Right lobe of liver (tissue), 6 donors: ENCODE measurements at places on chromosomes 13 and 19.

DNA sequence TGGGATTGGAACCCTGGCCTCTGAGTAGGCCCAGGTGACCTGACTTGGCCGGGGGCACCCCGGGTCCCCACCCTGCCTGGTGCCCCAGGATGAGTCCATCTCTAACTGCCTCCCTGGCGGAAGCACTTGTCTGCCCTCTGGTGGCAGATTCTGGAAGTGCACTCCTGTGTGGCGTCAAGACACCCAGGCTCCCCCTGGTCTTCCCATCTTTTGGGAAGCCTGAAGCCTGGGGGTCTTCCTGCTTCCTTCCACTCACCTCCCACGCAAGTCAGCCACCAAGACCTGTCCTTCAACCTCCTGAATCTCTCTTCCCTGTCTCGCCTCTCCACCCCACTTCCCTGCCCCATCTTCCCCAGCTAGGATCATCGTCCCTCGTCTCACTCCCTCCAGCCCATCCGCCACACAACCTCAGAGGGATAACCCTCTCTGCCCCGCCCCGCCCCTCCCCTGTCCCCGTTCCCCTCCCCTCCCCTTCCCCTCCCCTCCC lies 7.4 kb downstream of the RABAC1 start:
- DNase-seq = peak; percentile 81

GRCh38 chr13:52599037-52599847 lies 43.0 kb upstream of the HNRNPA1L2 start:
- DNase-seq = no peak

DNA sequence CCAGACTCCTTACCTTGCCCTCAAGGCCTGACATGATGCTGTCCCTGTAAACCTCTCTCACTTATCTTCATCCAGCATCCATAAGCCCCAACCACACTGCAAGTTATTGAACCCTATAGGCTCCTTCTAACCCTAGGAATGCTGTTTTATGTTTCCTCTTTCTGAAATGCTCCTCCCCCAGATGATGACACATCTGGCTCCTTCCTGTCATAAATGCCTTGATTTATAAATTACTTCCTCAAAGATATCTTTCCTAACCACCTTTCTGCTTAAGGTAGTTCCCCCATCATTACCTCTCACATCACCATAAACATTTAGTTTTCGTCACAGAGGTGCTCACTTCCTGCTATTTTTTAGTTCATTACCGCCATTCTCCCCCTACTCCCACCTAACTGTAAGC lies 12.3 kb downstream of the RUBCNL start:
- no peak for DNase-seq

DNA sequence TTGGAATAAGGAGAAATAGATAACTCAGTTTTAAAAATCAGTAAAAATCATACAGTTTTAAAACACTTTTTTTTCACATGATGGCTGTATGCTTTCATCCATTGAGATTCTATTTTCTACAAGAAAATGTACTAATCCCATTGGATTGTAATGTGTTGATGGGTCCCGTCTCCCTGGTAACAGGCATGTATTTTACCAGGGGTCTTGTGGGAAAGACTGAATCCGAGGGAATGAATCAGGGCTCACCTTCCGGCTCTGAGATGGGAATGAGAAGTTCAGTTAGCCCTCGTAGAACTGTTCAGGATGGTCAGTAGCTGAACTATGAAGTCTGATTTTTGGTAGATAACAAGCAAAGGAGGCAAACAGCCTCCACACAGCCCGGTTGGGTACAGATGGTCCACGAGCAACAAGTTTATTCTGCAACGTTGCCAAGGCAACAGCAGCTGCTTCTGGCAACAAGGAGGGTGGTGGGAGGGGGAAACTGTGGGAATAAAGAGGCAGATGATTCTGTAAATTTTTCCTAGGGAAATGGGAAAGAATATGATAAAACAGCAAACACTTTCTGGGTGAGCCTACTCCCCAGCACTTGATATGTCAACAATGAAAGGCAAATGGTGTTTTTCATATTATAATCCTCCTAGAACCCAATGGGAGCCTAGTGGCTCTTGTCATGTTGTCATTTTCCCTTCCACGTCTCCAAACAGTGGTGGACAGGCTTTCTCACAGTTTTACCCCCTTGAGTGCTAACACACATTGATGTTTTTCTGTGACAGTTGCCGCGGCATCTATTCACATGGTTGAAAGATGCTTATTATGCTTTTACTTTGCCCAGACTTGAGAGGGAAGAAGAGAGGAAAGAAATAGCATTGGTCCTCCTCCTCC lies 12.4 kb upstream of the SIAH3 start:
- DNase-seq = no peak

- no peak for DNase-seq
These were observed 15.7 kb downstream of the TMEM143 start for GRCh38 chr19:48348045-48348444.

- peak; percentile 54 for DNase-seq
These were observed 61.4 kb downstream of the CCNE1 start for GRCh38 chr19:29873024-29873800.

DNA sequence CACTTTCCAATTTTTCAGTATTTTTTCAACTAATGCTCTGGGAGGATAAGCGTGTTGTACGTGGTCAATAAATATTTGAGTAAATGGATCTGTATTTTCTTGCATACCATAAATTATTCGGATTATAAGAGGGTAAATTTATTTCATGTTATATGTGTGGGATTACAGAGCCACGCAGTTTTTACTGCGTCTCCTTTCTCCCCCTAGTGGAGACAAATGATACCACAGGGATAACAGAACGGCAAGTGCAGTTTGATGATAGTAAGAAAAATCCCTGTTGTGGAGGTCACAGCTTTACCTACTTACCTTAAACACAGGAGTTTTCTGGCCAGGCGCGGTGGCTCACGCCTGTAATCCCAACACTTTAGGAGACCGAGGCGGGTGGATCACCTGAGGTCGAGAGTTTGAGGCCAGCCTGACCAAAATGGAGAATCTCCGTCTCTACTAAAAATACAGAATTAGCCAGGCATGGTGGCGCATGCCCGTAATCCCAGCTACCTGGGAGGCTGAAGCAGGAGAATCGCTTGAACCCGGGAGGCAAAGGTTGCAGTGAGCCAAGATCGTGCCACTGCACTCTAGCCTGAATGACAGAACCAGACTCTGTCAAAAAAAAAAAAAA lies 16.8 kb downstream of the MBD3L2B start:
- no peak for DNase-seq

DNA sequence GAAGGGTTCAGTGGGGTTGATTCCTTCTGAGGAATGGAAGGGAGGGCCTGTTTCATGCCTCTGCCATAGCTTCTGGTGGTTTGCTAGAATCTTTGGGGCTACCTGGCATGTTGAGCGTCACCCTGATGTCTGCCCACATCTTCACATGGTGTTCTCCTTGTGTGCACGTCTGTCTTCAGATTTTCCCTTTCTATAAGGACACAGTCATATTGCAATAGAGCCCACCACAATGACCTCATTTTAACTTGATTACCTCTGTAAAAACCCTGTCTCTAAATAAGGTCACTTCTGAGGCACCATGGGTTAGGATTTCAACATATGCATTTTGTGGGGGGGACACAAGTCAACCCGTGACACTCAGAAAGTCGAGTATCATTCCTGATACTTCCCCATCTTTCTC lies 257.9 kb downstream of the COG6 start:
- DNase-seq = no peak

DNA sequence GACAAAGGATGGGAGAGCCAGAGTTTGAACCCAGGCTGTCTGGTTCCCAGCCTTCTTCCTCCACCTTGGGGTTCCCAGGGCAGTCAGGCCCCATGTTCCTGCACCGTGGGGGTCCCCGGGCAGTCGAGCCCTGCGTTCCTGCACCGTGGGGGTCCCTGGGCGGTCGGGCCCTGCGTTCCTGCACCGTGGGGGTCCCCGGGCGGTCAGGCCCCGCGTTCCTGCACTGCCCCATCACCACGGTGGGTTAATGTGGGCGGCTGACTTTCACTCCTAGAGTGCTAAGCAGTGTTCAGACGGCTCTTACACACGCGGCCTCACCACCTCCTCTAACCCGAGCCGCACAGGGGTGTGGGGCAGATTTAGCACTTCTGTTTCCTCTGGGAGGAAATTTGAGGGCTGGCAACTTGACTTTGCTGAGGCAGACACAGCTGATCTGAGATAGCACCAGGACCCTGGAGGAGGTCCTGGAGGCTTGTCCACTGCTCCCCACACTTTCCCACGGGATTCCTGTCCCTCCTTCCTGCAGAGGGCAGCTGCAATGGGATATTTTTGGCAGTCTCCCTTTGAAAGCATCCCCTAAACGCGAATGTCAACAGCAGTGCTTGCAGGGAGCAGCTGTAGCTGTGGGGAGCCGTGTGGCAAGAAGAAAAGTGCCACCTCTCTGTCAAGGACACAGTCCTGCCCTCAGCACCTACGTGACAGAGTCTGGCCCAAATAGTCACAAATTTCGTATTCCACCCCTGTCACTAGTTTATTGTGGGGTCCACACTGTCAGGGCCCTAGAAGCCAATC lies 239.4 kb downstream of the TEX29 start:
- no peak for DNase-seq

- no peak for DNase-seq
These were observed 34.3 kb downstream of the GPX4 start for GRCh38 chr19:1138121-1138520.

GRCh38 chr19:43438291-43439031 lies 23.8 kb downstream of the TEX101 start:
- DNase-seq = no peak

DNA sequence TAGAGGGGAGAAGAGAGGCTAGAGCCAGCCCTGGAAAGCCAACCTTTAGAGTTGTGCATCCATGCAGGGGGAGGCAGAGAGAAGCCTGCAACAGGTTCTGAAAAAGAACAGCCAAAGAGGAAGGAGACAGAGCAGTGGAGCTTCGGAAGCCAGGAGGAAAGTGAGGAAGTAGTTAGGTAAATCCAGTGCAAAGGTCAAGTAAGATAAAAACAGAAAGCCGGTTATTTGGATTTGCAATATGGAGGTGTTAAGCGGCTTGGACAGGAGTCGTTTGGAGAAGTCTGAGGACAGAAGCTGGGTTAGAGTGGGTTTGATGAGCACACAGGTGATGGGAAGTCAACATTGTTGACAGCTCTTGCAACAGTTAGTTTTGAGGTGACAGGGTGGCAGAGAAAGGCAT lies 53.5 kb upstream of the FLT1 start:
- no peak for DNase-seq

DNA sequence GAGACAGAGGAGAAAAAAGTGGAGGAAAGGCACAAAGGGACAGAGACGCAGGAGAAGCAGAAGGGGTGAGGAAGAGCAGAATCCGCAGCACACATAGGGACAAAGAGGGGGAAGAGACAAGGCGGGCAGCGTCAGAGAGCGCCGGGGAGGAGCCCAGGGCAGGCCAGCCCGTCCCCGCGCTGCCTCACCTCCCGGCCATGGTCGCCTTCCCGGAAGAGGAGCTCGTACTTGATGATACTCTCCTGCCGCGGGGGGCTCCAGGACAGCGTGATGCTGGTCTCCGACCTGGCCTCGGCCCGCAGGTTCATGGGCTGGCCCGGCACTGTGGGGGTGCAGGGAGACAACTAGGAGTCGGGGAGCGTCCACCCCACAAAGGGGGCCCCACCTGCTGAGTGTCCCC lies 100.6 kb downstream of the PTPRS start:
- no peak for DNase-seq

GRCh38 chr13:97257800-97258799 lies 36.0 kb downstream of the MBNL2 start:
- peak; percentile 62 for DNase-seq

DNA sequence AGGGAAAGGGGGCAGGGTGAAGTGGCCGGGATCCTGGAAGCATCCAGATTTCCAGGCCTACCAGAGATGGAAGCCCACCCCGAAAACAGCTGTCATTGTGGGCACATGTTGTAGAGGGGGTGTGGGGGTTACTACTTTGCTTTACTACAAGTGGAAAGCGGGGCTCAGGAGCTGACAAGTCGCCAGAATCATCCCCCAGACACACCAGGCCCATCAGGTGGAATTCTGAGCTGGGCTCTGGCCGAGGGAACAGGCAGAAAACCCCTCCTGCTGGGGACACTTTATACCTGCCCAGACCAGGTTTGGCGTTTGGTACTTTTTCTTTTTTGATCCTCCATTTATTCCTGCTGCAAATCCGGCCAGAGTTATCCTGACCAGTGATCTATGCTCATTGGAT lies 3.8 kb downstream of the CDX2 start:
- DNase-seq = no peak

DNA sequence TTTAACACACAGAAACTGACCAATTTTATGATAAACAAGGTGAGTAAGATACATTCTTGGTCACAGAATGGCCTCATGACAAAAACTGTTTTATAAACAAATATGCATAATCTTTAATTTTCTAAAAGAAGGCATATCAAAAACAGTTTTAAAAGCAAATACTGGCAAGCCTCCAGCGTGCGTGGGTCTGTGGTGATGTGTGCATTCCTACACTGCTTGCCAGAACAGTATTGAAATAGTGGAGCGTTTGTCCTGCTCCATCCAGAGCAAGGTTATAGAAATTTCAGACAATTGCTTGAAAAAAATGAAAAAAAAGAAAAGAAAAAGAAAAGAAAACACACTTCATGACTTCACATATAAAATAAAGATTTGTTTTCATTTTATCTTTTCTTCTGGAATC lies 140.9 kb downstream of the MZT1 start:
- DNase-seq = no peak

DNA sequence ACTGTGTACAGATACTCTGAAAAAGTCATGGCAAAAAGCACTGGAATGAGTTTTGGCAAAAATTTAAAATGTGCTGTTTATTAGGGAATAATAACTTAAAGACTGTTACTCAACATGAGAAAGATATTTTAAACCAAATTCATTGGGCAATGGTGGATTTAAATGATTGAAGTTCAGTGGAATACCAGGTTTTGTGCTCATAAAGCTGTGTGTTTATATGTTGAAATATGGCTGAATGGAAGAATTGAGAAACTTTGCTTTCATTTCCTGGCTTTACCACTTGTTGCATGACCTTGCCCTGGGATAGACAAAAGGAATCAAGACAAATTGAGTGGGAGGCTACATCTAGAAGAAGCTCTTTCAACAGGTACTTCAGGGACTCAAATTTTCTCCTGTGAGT lies 246.4 kb downstream of the GPC5 start:
- DNase-seq = no peak

DNA sequence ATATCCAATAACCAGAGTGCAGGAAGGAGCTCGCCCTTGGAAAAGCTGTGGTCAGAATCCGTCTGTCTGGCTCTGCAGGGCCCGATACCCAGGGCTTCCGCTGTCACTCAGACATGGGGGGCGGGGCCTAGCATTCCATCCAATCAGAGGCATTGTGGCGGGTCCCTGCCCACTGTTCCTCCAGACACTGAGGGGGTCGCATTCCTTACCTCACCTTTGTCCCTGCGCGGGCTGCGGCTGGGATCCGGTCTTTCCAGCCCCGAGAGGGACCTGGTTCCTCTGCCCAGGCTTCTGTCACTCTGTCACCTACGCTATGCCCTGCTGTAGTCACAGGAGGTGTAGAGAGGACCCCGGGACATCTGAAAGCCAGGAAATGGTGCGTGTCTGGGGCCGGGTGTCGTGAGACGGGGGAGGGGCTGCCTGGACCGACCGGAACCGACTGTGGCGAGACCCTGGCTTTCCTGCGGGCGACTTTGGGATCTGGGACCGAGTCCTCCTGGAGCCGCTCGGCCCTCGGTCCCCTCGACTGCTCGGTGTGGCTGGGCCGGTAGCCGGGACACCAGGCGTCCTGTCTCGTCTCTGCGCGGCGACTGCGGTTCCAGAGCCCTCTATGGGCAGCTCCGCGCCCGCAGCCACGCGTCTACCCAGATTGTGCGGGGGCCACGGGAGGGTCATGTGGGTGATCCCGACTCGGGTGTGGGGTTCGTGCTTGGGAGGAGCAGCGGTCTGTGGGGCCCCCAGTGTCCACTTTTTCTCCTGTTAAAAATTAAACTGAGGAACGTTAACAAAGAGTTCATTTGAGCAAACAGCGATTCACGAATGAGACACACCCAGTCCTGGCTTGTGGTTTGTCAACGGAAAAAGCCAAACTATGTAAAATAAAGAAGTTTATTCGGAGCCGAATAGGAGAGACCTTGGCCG lies at the start of gene ZNF69:
Gene ZNF69 (plus strand): TSS at position 172 of the 921 bp plus-strand sequence. CDS start 142 bp downstream, at position 314.
- DNase-seq = peak; percentile 93
